ENCODE measurements at places on chromosomes 5 and 9.

DNA sequence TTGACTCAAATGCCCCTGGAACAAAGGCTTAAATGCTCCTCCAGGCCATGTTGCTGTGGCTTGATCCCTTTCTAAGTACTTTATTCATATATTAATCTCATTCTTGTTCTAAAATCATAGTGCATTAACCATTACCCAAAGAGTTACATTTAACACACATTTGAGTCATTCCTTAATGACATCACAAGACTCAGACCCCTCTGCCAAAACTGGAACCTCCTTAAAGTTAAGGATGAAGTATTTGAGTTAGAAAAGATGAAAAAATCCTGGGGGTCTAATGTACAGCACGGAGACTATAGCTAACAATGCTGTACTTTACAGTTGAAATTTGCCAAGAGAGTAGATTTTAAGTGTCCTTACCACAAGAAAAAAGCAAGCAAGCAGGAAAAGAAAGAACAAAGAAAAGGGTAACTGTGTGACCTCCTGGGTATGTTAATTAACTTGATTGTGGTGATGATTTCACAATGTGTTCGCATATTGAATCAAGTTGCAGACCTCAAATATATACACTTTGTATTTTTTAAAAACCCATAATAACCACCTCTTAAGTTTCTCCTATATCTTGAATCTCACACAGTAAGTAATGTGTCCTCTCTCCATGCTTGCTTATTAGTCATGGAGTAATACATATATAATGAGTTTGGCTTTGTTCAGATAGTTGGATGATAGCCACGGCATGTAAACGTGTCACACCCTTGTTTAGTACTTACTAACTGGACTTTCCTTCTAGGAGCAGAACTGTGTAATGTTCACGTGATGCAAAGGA, 376.9 kb downstream of the SEMA5A start:
- no peak for DNase-seq

- no peak for DNase-seq
Observed at GRCh38 chr5:103502662-103503061, 59.9 kb downstream of the NUDT12 start.

DNA sequence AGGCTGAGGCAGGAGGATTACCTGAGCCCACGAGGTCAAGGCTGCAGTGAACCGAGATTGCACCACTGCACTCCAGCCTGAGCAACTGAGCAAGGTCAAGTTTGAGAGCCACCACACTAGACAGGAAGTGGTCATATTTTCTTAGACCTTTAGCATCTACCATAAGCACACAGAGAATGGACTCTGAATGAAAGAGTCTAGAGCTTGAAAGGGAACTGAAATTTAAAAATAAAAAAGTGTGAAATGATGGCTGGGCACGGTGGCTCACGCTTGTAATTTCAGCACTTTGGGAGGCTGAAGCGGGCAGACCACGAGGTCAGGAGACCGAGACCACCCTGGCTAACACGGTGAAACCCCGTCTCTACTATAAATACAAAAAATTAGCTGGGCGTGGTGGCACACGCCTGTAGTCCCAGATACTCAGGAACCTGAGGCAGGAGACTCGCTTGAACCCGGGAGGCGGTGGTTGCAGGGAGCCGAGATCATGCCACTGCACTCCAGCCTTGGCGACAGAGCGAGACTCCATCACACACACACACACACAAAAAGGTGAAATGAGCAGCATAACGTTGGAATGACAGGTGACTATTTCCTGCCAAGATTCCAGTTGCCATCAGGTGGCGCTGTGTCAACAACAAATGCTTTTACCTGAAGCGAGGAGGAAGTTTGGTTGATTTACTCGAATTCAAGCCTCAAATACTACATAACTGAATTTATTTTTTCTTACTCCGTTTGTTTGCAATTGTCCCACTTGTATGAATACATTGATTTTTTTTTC, 21.3 kb upstream of the AK3 start:
- DNase-seq: peak; percentile 22

GRCh38 chr5:6029811-6030271, 348.5 kb downstream of the MED10 start:
- DNase-seq: no peak

DNA sequence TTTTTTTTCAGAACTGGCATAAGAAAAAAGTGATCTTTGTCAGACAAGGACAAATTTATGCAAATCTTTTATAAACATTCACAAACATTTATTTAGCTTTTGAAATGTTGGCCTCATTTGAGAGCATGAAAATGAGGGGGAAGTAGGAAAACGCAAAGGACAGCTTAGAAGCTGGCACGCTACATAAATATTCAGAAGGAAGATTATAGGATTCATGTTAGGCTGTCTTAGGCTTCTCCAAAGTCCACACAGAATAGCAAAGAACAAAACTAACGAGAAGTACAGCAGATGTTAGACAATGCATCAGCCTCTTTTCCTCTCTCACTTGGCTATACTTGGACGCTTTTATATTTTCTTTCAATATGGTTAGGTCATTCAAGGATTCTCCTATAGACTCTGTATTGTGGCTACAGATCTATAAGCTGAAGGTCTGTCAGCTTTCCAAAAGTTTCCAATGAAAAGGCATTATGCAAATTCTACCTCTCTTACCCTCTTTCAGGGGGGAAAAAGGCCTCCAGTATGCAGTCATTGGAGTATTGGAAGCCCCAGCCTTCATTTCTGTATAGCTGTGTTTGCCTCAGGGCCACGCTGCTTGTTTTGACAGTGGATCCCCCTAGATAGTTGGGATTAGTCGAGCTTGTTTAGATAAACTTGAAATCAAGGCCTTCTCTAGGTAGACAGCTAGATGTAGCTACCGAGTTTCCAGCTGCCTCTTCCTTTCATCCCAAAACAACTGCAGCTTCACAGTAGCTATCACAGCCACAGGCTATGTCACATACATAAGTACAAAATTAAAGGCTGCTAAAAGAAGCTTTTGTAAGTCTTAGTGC, 153.0 kb downstream of the DENND1A start:
- DNase-seq: no peak

- DNase-seq: no peak
Observed at GRCh38 chr9:117418111-117418510, 3.3 kb upstream of the ASTN2 start.

GRCh38 chr9:70539526-70539925, 125.1 kb upstream of the KLF9 start:
- no peak for DNase-seq

DNA sequence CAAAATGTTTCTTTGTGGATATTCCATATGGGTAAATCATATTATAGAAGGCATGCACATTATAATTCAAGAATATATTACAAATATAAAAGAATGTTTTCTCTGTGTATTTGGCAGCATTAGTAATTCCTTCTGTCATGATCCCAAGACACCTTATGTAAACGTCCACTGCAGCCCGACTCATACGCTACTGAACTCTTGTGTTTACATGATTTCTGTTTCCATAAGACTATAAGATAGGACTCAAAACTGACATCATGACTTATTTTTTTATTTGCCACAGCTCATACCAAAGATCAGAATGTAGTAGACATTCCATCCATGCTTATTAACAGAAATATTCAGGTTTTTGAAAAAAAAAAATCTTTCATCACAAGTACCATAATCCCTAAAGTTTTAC, 234.1 kb downstream of the AP3B1 start:
- peak; percentile 15 for DNase-seq

DNA sequence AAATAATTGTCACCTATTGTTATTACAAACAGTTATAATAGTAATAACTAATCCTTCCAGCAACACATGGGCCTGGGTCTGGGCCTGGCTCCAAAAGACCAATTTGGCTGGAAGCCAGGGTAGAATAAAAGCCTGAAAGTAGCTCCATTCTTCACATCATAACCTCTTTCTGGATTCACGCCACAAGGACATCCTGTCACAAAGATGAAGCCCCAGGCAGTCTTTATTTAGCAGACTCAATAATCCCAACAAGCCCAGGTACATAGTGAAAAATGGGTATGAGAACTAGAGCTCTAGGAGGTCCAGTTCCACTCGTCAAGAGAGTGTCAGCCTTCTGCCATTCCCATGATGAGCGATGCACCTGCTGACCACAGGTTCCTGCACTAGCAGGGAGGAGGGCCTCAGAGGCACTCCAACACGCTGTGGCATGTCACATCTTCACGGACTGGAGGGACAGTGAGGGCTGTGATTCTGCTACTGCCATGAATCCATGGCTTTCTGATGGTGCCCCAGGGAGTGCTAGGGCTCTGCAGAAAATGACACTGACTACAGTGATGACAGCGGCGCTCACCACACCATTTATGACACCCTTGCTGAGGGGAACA, 124.9 kb downstream of the SPOCK1 start:
- no peak for DNase-seq

DNA sequence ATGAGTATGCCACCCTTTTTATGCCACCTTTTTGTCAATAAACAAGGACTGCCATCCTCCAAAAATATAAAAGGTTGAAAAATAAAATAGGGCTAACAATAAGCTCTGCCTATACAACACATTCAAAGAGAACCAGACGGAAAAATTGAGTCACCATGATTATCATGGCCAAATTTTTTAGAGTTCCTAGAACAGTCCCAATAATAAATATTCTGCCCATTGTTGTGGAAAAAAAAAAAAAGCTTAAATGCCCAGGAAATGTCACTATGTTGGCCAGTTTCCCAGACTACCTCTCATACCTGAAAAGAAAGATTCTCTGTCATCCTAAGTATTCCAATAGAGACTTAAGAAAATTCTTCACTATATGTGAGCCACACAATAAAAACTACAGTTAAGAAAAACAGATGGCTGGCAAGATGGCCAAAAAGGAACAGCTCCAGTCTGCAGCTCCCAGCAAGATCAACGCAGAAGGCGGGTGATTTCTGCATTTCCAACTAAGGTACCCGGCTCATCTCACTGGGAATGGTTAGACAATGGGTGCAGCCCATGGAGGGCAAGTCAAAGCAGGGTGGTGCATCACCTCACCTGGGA, 149.0 kb downstream of the TMEM161B start:
- no peak for DNase-seq

GRCh38 chr9:107819772-107820565, 330.4 kb upstream of the KLF4 start:
- DNase-seq: no peak

- DNase-seq: no peak
Observed at GRCh38 chr9:136844761-136845464, 2.6 kb downstream of the AJM1 start.

DNA sequence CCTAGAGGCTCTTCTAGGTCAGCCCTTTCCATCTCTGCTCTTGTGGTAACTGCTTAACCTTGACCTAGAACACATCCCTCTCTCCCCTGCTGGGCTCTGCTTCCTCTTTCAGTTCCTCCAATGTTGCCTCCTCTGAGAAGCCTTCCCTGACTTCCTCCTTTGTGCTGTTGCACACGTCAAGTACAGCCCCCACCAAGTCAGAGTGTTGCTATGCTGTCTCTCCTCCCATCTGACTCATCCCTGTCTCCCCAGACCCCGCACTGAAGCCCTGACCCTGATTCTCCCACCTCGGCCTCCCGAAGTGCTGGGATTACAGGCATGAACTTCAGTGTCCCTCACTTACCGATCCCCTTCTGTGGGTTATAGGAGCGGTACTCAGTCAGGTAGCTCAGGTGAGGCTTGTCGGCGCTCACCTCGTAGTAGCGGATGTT, 10.4 kb upstream of the TRIM14 start:
- no peak for DNase-seq
